ENCODE measurements at places on chromosomes 1 and 21. TPM values are rescaled to one million over a fixed set of nuclear protein-coding genes. Genes with fewer than 3 reads are reported as not detected.

NOS1AP gene
- total RNA-seq, result not detected

SLAMF8 gene
- total RNA-seq, result 1.1 TPM

TTLL10 gene
- 0.89 TPM for total RNA-seq

PPFIA4 gene
- 5.0 TPM for total RNA-seq

PRDM16 gene
- not detected for total RNA-seq
